ENCODE measurements at places on chromosomes 3 and 15.

DNA sequence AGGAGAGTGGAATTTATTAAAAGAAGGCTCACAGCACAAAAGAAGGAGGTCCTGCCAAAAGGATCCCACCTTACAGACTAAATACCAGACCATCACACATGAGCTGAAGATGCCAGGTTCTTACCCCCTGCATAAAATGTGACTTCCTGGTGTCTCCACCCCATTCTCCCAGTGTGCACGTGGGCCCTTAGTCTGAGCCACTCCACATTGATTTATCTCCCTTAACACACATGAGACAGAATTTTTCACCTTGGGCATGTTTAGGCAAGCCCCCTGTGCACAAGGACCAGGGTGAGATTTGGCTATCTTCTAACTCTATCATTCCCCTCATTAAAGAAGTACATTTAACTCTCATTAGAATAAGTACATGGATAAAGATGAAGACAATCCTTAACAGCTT, 916.7 kb downstream of the PLOD2 start:
- no peak for DNase-seq

GRCh38 chr3:17115186-17115585, 230.4 kb downstream of the PLCL2 start:
- peak; percentile 7 for DNase-seq

DNA sequence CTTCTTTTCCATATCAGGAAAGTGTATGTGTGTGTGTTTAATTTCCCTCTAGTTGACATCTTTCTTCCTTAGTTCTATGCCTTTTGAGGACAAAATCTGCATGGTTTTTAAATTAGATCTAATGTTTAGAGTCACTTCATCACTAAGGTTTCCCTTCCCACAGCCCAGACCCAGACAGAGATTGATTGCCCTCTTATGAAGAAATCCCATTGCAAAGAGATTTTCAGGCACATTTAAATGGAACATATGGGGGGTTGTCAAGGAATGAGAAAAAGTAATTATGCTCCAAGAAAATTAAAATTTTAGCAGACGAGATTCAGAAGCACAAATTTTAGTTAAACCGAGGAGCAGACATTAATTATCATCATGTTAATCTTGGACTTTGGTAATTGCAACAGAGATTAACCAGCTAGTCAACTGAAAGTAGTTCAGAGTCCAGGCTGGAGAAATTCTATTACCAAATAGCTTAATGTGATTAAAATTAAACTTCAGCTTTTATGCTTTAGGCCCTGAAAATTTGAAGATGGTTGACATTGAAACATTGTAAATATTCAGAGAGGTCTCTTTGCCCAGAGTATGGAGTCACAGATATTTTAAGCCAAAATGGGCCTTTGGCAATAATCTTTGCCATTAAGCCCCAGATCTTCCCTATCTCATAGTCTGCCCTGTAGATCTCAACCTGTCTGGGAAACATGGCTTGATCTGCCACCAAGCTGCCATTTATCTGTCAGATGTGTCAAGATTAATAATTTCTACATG, 143.4 kb downstream of the TMEM108 start:
- no peak for DNase-seq

GRCh38 chr3:82802501-82802900, 1041.1 kb upstream of the GBE1 start:
- no peak for DNase-seq

- no peak for DNase-seq
Measured at GRCh38 chr15:58179206-58179605, 41.0 kb downstream of the AQP9 start.

DNA sequence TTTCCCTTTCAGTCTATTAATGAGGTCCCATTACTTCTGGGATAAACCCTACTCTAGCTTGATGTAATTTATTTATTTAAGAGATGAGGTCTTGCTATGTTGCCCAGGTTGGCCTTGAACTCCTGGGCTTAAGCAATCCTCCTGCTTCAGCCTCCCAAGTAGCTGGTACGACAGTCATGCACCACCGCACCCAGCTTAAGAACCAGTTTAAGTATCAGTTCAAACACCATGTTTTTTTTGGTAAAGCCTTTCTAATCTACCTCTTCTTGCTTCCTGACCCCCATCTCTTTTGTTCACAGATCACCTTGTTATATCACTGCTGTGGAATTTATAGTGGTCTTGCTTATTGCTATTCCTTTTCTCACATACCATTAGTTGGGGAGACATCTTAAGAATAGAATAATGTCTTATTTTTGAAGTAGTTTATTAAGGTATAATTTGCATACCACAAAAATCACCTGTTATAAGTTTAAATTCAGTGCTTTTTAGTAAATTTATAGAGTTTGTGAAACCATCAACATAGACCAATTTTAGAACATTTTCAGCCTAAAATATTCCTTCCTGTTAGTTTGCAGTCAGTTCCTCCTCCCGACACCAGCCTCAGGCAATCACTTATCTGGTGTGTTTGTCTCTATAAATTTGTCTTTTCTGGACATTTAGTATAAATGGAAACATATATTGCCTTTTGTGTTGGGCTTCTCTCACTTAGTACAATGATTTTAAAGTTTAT, 257.9 kb downstream of the PDCD6IP start:
- no peak for DNase-seq
